ENCODE measurements at places on chromosomes 3 and 15. TPM values are rescaled to one million over a fixed set of nuclear protein-coding genes. Genes with fewer than 3 reads are reported as not detected.
A peak's percentile ranks its signal among the peaks of the same experiment; 100 is the strongest.

- no peaks in the 10 kb centered on the region for H3K36me3 ChIP-seq
- H3K27ac ChIP-seq = no peak overlapping the region
- no peaks in the 10 kb centered on the region for H3K27me3 ChIP-seq
- H3K4me3 ChIP-seq = no peak overlapping the region
- peaks cover 39% of the 10 kb centered on the region for H3K4me1 ChIP-seq
Measured at GRCh38 chr3:42733501-42734262, 31.1 kb upstream of the HHATL start.

DNA sequence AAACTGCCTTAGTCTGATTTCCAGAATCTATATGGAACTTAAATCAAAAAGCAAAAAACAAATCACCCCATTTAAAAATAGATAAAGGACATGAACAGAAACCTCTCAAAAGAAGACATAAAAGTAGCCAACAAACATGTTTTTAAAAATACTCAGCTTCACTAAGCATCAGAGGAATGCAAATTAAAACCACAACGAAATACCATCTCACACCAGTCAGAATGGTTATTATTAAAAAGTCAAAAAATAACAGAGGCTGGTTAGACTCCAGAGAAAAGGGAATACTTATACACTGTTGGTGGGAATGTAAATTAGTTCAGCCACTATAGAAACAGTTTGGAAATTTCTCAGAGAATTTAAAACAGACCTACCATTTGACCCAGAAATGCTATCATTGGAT is 367.9 kb downstream of the ZIC4 start:
- no peaks in the 10 kb centered on the region for H3K4me1 ChIP-seq
- no peaks in the 10 kb centered on the region for H3K27me3 ChIP-seq
- H3K4me3 ChIP-seq = no peak overlapping the region
- H3K27ac ChIP-seq = no peak overlapping the region
- DNase-seq = no peak
- no peaks in the 10 kb centered on the region for H3K36me3 ChIP-seq

DNA sequence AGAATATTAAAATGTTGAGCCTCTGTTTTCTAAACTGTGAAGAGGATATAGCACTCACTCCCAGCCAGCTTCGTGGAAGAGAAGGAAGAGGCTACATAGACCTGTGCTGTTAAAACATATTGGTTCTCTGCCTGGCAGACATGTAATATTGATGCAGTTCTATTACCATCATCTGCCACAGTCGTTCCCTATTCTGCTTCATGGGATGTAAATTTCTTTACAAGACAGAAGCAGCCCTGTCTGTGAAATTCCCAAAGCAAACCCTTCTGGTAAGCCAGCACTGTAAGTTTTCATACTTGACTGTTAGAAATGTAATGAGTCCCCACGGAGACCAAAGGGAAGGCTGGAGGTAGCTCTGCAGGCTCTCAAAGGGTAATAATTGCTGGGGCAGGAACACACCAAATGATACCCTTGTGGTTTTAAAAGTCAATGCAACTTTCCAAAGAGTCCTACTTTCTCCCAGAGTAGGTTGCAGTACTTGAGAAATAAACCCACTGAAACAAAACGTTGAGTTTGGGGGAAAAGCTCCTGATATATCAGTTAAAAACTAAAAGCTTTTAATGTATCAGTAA is 129.9 kb upstream of the HES1 start:
- H3K4me3 ChIP-seq = no peak overlapping the region
- H3K4me1 ChIP-seq = peaks cover 51% of the 10 kb centered on the region
- peaks cover 31% of the 10 kb centered on the region for H3K27me3 ChIP-seq
- H3K27ac ChIP-seq = no peak overlapping the region
- H3K36me3 ChIP-seq = no peaks in the 10 kb centered on the region

- peaks cover 38% of the 10 kb centered on the region for H3K4me1 ChIP-seq
- no peak overlapping the region for H3K4me3 ChIP-seq
- no peaks in the 10 kb centered on the region for H3K36me3 ChIP-seq
- peaks cover 34% of the 10 kb centered on the region for H3K27me3 ChIP-seq
- no peak overlapping the region for H3K27ac ChIP-seq
Measured at GRCh38 chr3:125143982-125144652, 68.4 kb downstream of the SLC12A8 start.

- no peak overlapping the region for H3K27ac ChIP-seq
- no peak overlapping the region for H3K4me3 ChIP-seq
- H3K36me3 ChIP-seq = no peaks in the 10 kb centered on the region
- peaks cover 4% of the 10 kb centered on the region for H3K4me1 ChIP-seq
- peaks cover 6% of the 10 kb centered on the region for H3K27me3 ChIP-seq
- DNase-seq = no peak
Measured at GRCh38 chr3:187624588-187624987, 45.6 kb downstream of the SST start.

GRCh38 chr3:62049033-62049432 is 324.3 kb downstream of the FEZF2 start:
- DNase-seq = no peak
- H3K27me3 ChIP-seq = no peaks in the 10 kb centered on the region
- H3K36me3 ChIP-seq = no peaks in the 10 kb centered on the region
- no peak overlapping the region for H3K4me3 ChIP-seq
- H3K4me1 ChIP-seq = peaks cover 6% of the 10 kb centered on the region
- H3K27ac ChIP-seq = no peak overlapping the region

DNA sequence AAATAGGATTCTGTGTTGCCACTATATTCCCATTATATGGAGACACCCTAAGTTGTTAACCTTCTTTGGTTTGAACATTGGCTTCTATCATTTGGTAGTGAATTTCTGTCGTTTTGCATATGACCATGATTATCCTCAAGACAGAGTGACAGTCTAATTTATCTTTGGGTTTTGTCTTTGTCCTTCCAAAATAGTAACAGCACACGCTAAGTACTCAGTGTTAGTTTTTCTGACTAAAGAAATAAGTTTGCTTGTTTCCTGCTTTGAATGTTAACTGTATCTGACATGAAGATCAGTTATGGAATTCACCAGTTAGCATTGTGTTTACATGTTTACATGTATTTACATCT is 352.5 kb upstream of the GRM7 start:
- no peak overlapping the region for H3K4me3 ChIP-seq
- H3K4me1 ChIP-seq = no peaks in the 10 kb centered on the region
- H3K36me3 ChIP-seq = peaks cover 11% of the 10 kb centered on the region
- no peak overlapping the region for H3K27ac ChIP-seq
- no peaks in the 10 kb centered on the region for H3K27me3 ChIP-seq

DNA sequence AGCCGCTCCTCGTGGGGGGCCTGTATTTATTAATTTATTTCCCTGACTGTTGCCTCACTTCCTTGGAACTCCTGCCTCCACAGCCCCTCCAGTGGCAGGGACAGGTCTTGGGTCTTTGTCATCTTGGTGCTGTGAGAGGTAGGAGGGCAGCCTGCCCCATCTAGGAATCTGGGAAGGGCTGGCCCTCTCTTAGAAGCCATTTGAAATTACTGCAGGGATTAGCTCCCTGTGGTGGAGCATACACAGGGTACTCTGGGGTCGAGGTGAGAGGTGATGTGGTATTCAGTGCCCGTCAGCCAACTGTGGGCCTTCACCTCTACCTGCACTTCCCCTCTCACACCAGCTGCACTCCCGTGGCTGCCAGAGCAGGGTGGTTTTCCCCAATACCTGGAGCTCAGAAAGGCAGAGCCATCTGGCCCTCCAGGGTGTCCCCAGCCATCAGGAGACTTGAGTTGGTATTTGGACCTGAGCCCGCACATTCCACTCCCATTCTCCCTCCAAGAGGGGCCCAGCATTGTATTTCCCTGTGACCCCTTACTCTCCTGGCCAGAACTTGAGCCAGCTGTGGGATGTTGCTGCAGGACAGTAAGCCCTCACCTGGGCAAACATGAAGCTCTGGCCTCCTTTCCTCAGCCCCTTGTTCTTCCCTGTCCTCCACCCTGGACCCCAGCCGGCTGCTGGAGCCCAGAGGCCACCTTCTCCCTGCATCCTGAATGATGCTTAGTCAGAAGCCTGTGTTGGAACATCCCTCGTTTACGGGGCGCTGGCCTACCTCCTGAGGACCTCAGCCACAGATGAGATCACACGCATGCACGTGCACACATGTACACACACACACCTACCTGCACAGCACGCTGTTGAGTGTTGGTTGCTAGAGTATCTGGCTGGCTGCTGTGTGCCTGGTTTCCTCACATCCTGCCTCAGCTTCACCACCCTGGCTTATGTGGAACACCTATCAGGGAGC is 2.0 kb upstream of the JMJD7 start:
- DNase-seq = no peak
- H3K4me1 ChIP-seq = peaks cover 12% of the 10 kb centered on the region
- H3K36me3 ChIP-seq = no peaks in the 10 kb centered on the region
- peaks cover 10% of the 10 kb centered on the region for H3K27me3 ChIP-seq
- H3K4me3 ChIP-seq = peak overlapping the region; percentile 83

- no peak overlapping the region for H3K27ac ChIP-seq
- H3K4me3 ChIP-seq = no peak overlapping the region
- peaks cover 37% of the 10 kb centered on the region for H3K4me1 ChIP-seq
- H3K27me3 ChIP-seq = no peaks in the 10 kb centered on the region
Measured at GRCh38 chr15:85709250-85709649, 85.5 kb downstream of the KLHL25 start.

DNA sequence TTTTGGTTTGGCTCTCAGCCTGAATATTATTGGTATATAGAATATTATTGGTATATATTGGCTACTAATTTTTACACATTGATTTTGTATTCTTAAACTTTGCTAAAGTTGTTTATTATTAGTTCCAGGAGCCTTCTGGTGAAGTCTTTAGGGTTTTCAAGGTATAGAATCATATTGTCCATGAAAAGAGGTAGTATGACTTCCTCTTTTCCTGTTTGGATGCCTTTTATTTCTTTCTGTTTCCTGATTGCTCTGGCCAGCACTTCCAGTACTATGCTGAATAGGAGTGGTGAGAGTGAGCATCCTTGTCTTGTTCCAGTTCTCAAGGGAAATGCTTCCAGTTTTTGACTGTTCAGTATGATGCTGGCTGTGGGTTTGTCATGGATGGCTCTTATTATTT is 107.3 kb upstream of the LIPC start:
- no peak for DNase-seq
- no peak overlapping the region for H3K4me3 ChIP-seq
- no peak overlapping the region for H3K27ac ChIP-seq
- H3K4me1 ChIP-seq = no peaks in the 10 kb centered on the region
- H3K36me3 ChIP-seq = peaks cover 5% of the 10 kb centered on the region
- H3K27me3 ChIP-seq = no peaks in the 10 kb centered on the region

DNA sequence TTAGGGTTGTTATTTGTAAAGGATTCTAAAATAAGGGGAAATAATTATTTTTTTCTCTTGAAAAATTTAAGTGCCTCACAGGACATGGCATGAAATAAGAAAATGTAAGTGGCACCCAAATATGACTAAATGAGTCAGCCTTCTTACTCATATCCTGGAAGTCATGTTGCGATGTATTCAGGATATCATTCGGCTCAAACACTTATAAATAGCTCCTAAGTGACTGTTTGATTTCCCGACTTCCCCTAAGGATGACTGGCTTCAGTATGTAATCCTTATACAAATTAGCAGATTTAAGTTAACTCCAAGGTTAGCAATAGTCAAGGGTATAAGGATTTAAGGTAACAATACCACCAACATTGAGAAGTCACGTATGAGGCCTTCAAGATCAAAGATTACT is 57.3 kb upstream of the OSTN start:
- no peaks in the 10 kb centered on the region for H3K27me3 ChIP-seq
- DNase-seq = no peak
- no peaks in the 10 kb centered on the region for H3K36me3 ChIP-seq
- no peaks in the 10 kb centered on the region for H3K4me1 ChIP-seq

GRCh38 chr15:57962887-57963286 is 102.6 kb downstream of the ALDH1A2 start:
- H3K27me3 ChIP-seq = no peaks in the 10 kb centered on the region
- no peak overlapping the region for H3K4me3 ChIP-seq

GRCh38 chr15:80977627-80978036 is 12.0 kb downstream of the MESD start:
- H3K4me1 ChIP-seq = peaks cover 13% of the 10 kb centered on the region
- peak; percentile 63 for DNase-seq
- no peaks in the 10 kb centered on the region for H3K27me3 ChIP-seq

DNA sequence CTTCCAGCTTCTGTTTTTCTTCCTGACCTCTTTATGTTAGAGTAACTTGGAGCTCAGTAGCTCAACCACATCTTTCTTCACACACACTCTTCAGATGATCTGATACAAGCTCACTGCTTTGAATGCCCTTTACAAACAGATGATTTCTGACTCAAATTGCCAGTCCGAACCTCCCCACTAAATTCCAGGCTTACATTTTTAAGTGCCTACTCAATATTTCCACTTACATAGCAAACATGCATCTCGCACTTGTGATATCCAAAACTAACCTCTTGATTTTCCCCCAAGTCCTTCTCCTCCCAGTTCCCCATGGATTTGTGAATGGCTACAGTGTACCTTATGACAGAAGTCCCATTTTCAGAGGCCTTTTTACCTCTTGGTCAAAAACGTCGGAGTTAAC is 139.1 kb downstream of the GBE1 start:
- H3K36me3 ChIP-seq = no peaks in the 10 kb centered on the region
- DNase-seq = no peak
- H3K27ac ChIP-seq = no peak overlapping the region
- H3K27me3 ChIP-seq = no peaks in the 10 kb centered on the region
- H3K4me3 ChIP-seq = no peak overlapping the region

DNA sequence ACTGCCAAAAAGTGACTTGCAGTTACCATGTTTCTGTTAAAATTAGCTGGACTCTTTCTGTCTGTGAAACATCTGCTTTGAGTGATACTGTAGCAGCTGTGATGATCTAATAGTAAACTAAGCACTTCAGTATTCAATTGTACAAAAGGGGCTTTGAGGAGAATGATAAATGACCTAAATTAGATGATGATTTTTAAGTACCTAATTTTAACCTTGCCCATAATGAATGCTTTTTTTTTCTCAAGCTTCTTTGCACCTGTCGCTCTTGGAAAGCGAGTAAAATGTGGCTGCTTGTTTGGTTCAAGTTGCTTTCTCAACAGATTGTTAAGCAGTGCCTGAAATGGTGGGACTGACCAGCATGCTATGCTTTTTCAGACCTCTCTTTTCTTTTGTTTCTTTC is 752.3 kb downstream of the EPHA3 start:
- no peaks in the 10 kb centered on the region for H3K27me3 ChIP-seq
- H3K27ac ChIP-seq = no peak overlapping the region
- H3K36me3 ChIP-seq = peaks cover 2% of the 10 kb centered on the region

GRCh38 chr15:63638839-63639238 is 41.7 kb downstream of the FBXL22 start:
- DNase-seq = no peak
- H3K27me3 ChIP-seq = no peaks in the 10 kb centered on the region
- H3K27ac ChIP-seq = no peak overlapping the region
- peaks cover 7% of the 10 kb centered on the region for H3K36me3 ChIP-seq
- no peak overlapping the region for H3K4me3 ChIP-seq

DNA sequence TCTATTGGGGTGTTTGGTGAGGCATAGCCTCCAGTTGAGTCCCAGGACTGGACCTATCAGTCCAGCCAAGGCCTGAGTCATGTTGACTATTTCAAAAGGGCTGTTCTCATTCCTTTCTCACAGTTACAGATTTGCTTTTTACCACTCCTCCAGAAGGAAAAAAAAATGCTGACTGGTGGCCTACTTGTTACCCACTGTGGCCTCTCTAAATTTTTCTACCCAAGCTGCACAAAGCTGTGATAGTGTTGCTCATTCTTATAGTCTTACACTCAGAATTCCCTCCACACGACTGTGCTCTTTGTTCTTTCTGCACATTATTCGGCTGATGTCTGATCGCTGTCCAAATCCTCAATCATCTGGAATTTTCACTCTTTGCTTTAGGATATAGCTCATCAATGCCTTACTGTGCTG is 1142.2 kb downstream of the IGSF11 start:
- no peak for DNase-seq
- no peak overlapping the region for H3K27ac ChIP-seq
- no peak overlapping the region for H3K4me3 ChIP-seq

TEX55 gene
- not detected for total RNA-seq

VPS13C gene
- 31.5 TPM for total RNA-seq

ARPIN gene
- total RNA-seq = 26.0 TPM

TTLL13 gene
- total RNA-seq = 0.19 TPM

GOLGA6B gene
- not detected for total RNA-seq

RTP4 gene
- not detected for total RNA-seq

MAGEF1 gene
- total RNA-seq = 80.3 TPM

ACAD9 gene
- total RNA-seq = 60.2 TPM

IGSF10 gene
- not detected for total RNA-seq

Measured in neural crest cell (in vitro differentiated cells).